ENCODE measurements at places on chromosomes 2 and 18.

GRCh38 chr2:129827311-129828090 lies 152.0 kb upstream of the RAB6C start:
- no peak for DNase-seq

DNA sequence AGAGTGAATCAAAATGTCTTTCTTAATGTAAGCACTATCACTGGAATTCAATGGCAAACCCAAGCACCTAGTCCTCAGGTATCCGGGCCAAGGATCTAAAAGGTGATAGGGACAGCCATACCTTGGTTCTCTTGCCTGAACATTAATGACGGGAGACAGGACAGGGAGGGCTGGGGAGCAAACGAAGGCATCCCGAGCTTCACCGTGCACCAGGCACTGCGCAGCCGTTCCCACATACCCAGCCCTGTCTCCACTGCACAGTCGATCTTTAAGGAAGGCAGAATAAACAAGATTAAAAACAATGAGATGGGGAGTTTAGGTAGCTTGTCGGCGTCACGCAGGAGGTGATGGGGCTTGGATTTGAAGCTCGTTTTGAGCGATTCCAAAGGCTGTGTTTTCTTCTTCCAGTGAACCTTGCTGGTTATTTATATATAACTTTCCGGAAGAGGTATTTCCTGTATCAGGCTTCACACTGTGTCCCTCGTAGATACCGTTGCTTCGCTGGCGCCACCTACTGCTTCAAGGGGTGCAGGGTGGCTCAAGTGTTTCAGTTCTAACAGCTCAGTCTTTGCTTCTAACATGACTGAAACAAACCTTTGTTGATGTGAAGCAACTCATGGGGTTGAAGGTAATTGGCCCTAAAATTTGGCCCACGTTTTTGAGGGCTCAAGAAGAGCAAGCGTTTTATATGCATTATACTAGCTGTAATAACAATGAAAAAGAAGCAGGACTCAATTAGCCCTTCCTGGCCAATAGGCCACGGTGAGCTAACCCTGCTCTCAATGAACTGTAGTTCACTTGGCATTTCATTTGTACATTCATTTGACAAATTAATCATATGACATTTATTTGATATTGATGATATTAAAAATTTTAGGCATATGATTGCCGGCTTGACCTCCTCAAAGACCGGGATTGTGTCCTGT lies 77.4 kb downstream of the DCDC2C start:
- peak; percentile 66 for DNase-seq

- no peak for DNase-seq
Observed at GRCh38 chr18:55650363-55650870, 62.4 kb upstream of the TCF4 start.

GRCh38 chr2:126877861-126878565 lies 20.7 kb upstream of the TEX51 start:
- DNase-seq: no peak

DNA sequence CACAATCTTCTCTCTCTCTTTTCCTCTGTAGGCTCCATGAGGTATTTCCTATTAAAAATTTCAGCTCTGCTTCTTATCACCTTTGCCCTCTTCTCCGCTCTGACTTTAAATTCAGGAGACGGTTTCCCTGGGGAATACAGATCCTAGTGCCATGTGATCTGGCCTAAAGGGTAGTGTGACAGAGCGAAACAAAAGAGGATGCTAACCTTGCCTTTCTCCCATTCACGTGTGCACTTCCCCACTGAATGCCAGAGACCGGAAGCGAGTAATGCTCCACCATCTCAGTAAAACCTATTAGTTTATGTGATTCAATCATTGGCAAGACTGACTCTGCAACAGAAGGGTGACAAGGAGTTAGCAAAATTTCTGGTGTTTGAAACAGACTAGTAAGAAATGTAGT lies 358.3 kb downstream of the ZNF521 start:
- no peak for DNase-seq

- DNase-seq: peak; percentile 49
Observed at GRCh38 chr2:153519257-153519875, 40.8 kb upstream of the RPRM start.

- DNase-seq: no peak
Observed at GRCh38 chr2:128446874-128447537, 128.3 kb upstream of the HS6ST1 start.

DNA sequence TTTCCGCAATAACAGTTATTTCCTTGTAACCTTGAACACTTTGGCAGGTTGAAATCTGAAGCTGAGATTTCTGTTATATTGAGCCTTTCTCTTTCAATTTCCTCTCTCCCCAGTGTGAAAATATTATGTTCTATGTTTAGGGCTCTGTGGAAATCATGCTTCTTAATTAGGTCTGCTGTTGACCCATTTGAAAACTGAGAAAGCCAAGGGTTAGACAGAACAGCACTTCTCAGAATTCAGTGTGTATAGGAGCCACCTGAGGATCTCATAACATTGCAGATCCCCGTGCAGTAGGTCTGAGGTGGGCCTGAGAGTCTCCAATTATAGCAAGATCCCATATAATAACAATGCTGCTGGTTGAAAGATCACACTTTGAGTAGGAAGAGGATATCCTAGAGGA lies 230.2 kb upstream of the NT5C1B start:
- DNase-seq: no peak

DNA sequence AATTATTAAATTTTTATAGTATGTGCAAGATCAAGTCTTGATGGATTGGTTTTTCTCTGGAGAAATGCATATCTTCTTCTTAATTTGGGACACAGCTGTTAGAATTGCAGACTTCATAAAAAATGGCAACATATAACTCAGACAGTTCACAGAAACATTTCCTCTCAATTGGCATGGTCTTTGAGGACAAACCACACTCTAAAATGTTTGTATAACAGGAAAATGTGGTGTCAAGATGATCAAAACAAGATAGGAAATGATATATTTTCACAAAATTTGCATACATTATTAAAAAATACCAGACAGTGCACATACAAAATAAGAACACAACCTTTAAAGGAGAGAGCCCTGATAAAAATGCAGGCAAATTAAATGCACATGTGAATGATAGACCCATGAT lies 63.9 kb downstream of the ICOS start:
- DNase-seq: no peak

GRCh38 chr2:160736148-160737028 lies 242.8 kb upstream of the RBMS1 start:
- no peak for DNase-seq

DNA sequence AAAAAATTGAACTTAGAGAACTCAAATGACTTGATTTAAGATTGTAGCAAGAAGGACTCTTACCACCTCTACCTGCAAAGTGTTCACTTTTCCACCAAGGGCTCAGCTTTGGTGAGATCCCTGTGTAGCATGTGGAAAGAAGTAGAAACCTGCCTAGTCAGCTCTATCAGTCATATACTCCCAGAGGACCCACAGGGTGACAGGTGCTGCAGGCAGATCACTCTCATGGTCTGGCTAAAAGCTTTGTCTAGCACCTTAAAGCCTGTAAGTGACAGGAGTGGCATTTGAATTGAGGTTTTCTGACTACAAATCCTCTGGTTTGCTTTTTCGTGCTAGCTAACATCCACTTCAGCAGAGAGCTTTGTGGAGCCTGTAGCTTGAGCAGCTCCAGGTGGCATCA lies 18.7 kb upstream of the NEMP2 start:
- DNase-seq: no peak

- no peak for DNase-seq
Observed at GRCh38 chr2:140604096-140604495, 1526.7 kb downstream of the LRP1B start.

- no peak for DNase-seq
Observed at GRCh38 chr2:102367331-102367971, 11.9 kb downstream of the IL18R1 start.

GRCh38 chr2:107334306-107334705 lies 448.3 kb upstream of the ST6GAL2 start:
- DNase-seq: no peak

DNA sequence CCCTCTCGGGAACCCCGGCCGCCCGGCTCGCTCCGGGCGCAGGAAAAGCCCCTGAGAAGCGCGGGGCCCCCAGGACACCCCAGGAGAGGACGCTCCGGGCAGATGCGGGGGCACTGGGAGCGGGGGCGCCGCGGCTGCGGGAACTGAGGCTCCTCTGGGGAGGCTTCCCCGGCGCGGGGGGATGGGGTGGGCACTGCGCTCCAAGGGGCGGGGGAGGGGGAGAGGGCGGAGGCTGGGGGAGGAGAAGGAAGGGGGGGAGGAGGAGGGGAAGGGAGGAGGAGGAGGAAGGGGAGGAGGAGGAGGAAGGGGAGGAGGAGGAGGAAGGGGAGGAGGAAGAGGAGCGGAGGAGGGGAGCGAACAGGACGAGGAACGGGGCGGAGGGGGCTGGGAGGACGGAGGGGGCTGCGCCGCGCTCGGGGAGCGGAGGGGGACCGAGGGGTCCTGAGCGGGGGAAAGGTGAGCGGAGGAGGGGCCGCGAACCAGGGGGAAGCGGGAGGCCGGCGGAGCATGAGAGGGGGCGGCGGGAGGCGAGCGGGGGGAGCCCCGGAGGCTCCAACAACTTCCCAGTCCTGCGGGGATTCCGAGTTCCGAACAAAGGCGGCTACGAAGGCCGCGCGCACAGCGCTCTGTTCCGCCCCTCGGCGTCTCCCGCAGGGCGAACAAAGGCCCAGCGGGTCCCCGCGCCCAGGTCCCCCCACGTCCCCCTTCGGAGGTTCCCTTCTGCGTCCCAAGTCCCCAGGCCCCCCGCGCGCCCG lies 742 bp downstream of the PXDN start:
- no peak for DNase-seq

All from right renal pelvis (tissue), 4 donors.